T-helper 2 cell (primary cell): ENCODE measurements at places on chromosomes 16 and 17.

- no peak for DNase-seq
Observed at GRCh38 chr17:37576281-37576680, 32.9 kb downstream of the SYNRG start.

- no peak for DNase-seq
Observed at GRCh38 chr17:29571486-29571882, 3.0 kb downstream of the TP53I13 start.

- no peak for DNase-seq
Observed at GRCh38 chr17:33421933-33422332, 128.8 kb upstream of the ASIC2 start.

- peak; percentile 64 for DNase-seq
Observed at GRCh38 chr17:64780096-64781013, 118.2 kb upstream of the SMURF2 start.

DNA sequence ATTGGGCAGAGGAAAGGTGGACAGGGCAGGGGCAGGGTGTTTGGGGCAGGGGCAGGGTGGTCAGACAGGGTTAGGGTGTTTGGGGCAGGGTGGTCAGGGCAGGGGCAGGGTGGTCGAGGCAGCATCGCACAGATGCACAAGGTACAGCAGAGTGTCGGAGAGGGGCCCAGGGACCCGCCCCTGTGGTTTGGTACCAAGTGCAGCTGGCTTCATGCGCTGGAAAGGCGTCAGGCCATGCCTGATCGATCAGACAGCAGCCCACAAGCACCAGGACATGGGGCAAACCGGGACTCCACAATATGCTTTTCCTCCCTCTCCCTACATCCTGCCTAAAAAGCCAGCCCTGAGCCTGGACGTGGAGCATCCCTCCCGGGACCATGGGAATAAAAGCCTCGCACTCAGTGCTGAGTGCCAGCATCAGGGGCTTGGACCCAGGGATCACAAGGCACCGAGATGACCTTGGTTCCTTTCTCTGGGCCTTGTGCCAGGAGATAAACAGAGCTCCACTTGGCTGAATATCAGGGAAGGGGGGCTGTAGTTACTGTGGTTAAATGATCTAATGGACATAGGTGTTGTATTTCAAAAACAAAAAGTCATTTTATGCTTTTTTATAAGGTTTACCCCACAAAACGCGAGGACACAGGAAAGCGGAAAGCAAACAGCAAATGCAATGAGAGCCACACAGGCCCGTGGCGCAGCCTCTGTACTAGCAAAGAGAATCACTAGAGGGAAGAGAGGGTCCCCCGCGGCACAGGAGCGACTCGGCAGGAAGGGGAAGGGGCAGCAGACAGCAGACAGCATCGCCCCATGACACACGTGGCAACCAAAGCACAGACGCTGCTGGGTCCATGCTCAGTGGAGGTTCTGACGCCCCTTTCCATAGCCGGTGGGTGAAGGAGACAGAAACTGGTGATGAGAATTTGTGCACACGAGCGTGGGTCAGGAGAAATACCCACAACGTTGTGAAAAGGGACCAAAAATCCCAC, 5.3 kb upstream of the HEXD start:
- DNase-seq = no peak

- no peak for DNase-seq
Observed at GRCh38 chr16:67864594-67864993, 8.3 kb upstream of the EDC4 start.

DNA sequence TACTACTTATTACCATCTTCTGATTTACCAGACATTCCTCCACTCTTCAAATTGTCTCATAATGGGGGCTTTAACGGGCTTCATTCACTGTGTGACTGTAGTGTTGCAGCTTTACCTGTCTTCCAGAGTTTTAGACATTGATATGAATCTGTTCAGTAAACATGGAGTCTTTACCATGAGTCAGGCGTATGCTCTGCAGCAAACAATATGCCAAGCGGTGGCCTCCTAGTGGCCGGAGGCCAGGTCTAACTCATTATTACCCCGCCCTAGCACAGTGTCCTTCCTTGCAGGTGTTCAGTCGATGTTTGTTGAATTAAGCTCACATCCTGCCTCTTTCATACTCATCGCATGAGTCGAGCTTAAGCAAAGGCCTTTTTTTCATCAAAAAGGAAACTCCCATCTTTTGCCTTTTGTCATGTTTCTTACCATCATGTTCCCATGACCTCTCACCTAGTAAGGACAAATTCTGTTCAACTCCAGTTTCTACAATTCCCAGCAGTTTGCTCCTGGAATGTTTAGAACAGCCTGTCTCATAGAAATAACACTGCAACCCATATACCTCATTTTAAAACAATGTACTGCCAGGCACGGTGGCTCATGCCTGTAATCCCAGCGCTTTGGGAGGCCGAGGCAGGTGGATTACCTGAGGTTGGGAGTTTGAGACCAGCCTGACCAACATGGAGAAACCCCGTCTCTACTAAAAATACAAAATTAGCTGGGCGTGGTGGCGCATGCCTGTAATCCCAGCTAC, 39.4 kb downstream of the TUBD1 start:
- DNase-seq = no peak

- DNase-seq = peak; percentile 15
Observed at GRCh38 chr17:36675250-36675649, 73.9 kb downstream of the MRM1 start.

DNA sequence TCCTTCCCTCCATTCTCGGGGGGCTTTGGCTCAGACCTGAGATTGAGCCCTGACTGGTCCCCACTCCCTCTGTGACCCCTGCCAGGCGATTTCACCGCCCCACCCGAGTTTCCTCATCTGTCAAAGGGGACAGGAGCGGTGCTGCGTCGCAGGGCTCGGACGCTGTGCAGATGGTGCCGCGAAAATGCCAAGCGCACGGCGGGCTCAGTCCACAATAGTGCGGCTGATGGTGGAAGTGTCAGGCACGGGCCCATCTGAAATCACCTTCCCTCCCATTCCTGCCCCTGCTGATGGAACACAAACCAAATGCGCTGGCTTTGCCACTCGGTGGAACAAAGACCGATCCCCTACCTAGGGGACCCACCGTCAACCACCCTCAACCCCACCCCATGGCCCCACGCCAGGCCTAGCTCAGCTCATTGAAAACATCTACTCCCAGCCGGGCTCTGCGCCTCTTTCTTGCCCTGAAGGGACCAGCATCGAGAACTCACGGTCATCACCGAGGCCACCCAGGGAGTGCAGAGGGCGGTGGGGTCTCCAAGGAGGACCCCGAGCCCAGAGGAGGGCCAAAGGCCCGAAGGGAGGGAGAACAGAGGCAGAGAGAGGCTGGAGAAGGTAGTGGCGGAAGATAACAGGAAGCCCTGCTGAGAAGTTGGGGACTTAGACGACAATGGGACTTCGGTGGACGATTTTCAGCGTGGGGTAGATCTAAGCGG, 1.4 kb downstream of the CARHSP1 start:
- DNase-seq = peak; percentile 38

DNA sequence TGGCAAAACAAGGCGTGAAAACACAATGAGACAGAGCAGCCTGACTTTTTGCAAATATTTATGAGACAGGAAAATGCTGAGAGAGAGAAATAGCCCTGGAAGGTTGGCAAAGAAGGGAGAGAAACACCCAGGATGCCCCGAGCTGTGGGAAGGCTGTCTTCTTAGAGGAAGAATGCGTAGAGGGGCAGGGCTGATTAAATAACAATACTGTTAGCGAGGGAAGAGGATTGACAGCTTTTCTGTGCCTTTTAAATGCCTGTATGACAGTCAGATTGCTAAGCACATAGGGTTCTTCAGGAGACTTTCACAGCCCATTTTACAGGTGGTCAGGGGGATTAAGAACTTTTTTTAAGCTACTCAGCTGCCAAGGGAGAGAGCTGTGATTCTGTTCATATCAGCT, 219.2 kb downstream of the SHISA9 start:
- DNase-seq = no peak

GRCh38 chr16:78659668-78660217, 560.3 kb downstream of the WWOX start:
- no peak for DNase-seq

GRCh38 chr17:38719943-38720641, 10.0 kb upstream of the CISD3 start:
- DNase-seq = no peak

DNA sequence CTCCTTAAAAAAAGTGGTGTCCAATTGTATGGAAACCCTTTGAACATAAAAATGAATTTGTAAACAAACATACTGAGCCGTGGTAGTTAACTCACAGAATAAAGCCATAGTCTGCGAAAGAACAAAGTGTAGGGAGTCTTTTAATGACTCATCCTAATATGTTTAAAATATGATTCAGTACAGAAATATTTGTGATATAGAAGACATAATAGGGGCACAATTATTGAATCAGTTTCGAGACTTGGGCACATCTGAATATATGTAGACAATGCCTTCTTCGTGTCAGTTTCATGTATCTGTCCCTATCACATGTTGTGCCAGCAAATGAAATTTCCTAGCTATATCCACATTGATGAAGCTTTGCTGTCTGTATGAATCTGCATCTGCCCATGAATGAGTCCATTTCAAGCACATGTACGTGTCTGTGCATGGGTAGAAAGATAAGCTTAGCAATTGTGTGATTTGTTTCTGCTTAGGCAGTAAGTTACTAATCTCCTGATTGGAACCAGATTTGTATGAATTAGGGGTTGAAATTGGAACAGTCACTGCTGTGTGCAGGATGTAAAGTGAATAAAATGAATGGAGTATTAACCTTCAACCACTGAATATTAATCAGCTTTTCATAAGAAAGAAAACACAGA, 112.5 kb upstream of the SOX9 start:
- DNase-seq = no peak

DNA sequence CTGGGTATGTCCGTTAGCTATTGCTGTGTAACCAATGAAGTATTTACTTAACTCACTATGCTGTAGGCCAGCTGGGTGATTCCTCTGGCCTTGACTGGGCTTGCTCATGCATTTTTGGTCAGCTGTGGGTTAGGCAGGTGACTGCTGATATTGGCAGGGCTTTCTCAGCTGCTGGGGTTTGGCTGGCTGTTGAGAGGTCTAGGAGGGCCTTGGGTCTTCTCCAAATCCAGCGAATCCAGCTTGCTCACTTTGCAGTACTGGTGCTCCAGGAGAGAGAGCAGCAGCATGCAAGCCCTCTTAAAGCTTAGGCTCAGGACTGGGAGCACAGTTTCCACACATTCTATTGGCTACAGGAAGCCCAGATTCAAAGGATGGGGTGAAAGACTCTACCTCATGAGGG, 270.1 kb downstream of the PHKB start:
- DNase-seq = no peak

- DNase-seq = peak; percentile 24
Observed at GRCh38 chr17:63946440-63947363, 14.6 kb upstream of the CD79B start.

- no peak for DNase-seq
Observed at GRCh38 chr16:75206749-75207451, at the start of gene CTRB2. Gene CTRB2 (minus strand): TSS chr16:75207161. CDS start chr16:75207141, 20 bp downstream.

DNA sequence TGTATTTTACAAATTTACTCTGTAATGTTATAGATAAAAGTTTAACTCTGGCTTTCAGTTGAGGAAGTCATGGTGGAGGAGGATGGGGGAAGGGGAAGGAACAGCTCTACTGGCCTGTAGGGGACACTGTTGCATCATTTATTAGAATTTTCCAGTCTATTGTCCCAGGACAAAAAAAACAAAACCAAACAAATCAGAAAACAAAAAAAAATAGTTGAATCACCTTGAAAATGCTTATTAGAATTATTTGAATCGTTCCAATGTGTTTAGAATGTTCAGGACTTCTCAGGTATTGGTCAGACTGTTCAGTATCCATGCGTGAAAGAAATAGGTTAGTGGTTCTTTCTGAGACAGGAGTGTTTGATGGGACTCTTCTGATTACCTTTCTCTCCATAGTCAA, 242.0 kb downstream of the FTO start:
- DNase-seq = no peak

GRCh38 chr17:73706428-73706827, 62.2 kb upstream of the SDK2 start:
- no peak for DNase-seq

- no peak for DNase-seq
Observed at GRCh38 chr16:64532117-64532516, 589.7 kb downstream of the CDH11 start.

- DNase-seq = peak; percentile 73
Observed at GRCh38 chr16:31487720-31488467, 5.0 kb downstream of the SLC5A2 start.

DNA sequence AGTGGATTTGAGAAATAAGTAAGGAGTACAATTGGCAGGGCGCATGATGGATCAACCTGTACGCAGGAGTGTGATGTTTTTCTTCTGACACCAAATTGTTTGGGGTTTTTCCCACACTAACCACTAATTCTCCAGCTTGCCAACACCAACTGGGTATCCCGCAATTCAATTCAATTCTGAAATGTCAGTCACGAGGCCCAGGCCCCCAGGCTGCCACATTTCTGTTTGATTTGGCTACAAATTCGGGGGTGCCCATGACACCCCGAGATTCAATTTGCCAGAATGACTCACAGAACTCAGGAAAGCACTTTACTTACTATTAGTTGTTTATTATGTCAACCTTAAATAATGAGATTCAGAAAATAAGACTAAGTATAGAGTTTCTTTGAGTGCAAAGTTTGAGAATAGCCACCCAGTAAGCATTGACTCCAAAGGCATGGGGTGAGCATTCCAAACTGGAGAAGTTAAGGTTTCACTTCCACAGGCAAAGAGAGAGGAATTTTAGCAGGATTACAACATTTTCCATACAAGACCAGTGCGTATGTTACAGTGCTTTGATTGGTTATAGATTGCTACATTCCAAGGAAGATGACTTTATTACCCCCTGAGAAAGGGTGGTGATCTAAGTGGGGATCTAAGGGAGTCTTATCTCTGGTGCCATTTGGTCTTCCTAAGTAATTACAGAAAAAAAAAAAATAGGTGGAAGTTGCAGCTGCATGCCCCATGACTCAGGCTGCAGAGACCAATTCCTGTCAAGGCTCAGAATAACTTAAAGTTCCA, 11.5 kb downstream of the SLC46A1 start:
- DNase-seq = no peak

GRCh38 chr16:28974007-28974436, 556 bp upstream of the SPNS1 start:
- DNase-seq = no peak
